ENCODE measurements at places on chromosomes 11 and 22. TPM values are rescaled to one million over a fixed set of nuclear protein-coding genes. Genes with fewer than 3 reads are reported as not detected.

Gene SCGB1D2
- total RNA-seq = not detected

Gene SLC22A8
- total RNA-seq = not detected

Gene SMC1B
- 5.3 TPM for total RNA-seq

Gene PLXNB2
- total RNA-seq = 262 TPM

GRCh38 chr11:105903113-105903512, 118.9 kb downstream of the MSANTD4 start:
- H3K27me3 ChIP-seq = no peaks in the 10 kb centered on the region
- no peak overlapping the region for H3K27ac ChIP-seq
- DNase-seq = no peak
- H3K36me3 ChIP-seq = no peaks in the 10 kb centered on the region
- H3K4me1 ChIP-seq = no peaks in the 10 kb centered on the region

DNA sequence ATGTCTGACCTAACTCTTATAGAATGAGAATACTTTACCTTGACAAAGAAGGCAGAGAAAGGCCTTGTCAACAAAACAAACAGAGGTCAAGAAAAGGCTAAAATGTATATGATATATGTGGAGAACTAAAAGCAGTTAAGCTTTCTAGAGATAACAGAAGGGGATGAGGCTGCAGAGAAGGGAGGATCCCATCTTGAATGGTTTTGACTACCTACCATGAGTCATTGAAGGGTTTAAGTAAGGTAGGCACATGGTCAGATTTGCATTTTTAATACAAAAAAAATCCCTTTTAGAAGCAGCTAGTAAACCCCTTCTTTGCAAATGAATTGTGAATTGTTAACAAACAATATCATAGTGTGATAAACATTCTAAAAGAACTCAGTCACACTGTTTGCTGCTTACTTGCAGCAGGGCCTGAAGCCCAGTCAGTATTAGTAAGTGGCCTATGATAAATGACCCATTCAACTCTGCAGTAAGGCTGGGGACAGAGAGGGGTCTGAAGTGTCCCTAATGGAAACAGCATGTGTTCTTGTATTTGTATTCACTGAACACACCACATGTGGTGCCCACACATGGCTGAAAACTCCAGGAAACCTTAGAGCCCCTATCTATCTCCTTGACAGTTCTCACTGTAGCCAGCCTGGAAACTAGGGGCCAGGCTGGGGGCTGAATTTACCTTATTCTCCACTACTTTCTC, 328.8 kb upstream of the PITPNB start:
- no peak overlapping the region for H3K27ac ChIP-seq
- no peak overlapping the region for H3K4me3 ChIP-seq
- H3K36me3 ChIP-seq = no peaks in the 10 kb centered on the region
- H3K27me3 ChIP-seq = no peaks in the 10 kb centered on the region
- H3K4me1 ChIP-seq = peaks cover 12% of the 10 kb centered on the region
- DNase-seq = no peak

DNA sequence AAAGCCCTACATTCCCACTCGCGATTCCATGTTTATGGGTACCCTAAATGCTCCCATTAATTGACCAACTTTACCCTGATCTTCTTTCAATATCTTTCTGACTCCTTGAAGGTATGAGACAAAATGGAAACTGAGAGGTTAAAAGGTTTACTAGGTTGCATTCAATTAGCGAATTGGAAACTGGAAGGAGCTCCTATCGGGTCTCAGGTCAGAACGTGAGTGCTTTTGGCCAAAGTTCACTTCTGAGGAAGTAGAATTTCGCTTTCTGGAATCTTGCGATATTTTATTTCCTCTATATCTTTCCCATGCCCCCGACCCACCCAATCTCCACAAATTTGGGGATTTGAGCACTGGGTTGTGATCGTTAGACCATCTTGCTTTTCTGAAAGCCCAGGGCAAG, 2.6 kb downstream of the EHF start:
- H3K4me3 ChIP-seq = no peak overlapping the region
- H3K27me3 ChIP-seq = no peaks in the 10 kb centered on the region
- no peak for DNase-seq
- no peak overlapping the region for H3K27ac ChIP-seq
- no peaks in the 10 kb centered on the region for H3K36me3 ChIP-seq
- no peaks in the 10 kb centered on the region for H3K4me1 ChIP-seq

GRCh38 chr11:77046060-77046501, 11.9 kb downstream of the B3GNT6 start:
- no peaks in the 10 kb centered on the region for H3K36me3 ChIP-seq
- H3K4me1 ChIP-seq = peaks cover 9% of the 10 kb centered on the region
- no peak overlapping the region for H3K27ac ChIP-seq

- H3K36me3 ChIP-seq = no peaks in the 10 kb centered on the region
- peak overlapping the region; percentile 83 for H3K27ac ChIP-seq
- peak; percentile 59 for DNase-seq
- peaks cover 20% of the 10 kb centered on the region for H3K4me1 ChIP-seq
Measured at GRCh38 chr22:33476206-33476605, 418.0 kb upstream of the SYN3 start.

DNA sequence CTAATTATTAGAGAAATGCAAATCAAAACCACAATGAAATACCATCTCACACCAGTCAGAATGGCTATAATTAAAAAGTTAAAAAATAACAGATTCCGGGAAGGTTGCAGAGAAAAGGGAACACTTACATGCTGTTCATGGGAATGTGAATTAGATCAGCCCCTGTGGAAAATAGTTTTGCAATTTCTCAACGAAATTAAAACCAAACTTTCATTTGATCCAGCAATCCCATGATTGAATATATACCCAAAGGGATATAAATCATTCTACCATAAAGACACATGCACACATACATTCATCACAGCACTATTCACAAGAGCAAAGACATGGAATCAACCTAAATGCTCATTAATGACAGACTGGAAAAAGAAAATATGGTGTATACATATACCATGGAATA, 32.5 kb downstream of the NOX4 start:
- no peaks in the 10 kb centered on the region for H3K27me3 ChIP-seq
- DNase-seq = no peak
- no peak overlapping the region for H3K4me3 ChIP-seq
- no peaks in the 10 kb centered on the region for H3K36me3 ChIP-seq
- no peaks in the 10 kb centered on the region for H3K4me1 ChIP-seq

Gene PANX3
- total RNA-seq = not detected

GRCh38 chr22:34950489-34950888, 115.5 kb upstream of the ISX start:
- no peak overlapping the region for H3K27ac ChIP-seq
- no peak for DNase-seq
- no peak overlapping the region for H3K4me3 ChIP-seq
- no peaks in the 10 kb centered on the region for H3K36me3 ChIP-seq
- no peaks in the 10 kb centered on the region for H3K27me3 ChIP-seq

- H3K27me3 ChIP-seq = no peaks in the 10 kb centered on the region
- H3K4me3 ChIP-seq = no peak overlapping the region
- H3K4me1 ChIP-seq = peaks cover 8% of the 10 kb centered on the region
- DNase-seq = no peak
Measured at GRCh38 chr22:27754247-27754887, 47.2 kb downstream of the MN1 start.

GRCh38 chr22:16960884-16961249, 47.2 kb downstream of the GAB4 start:
- no peak overlapping the region for H3K27ac ChIP-seq
- no peak overlapping the region for H3K4me3 ChIP-seq
- no peaks in the 10 kb centered on the region for H3K27me3 ChIP-seq

GRCh38 chr11:73141031-73141308, 1.1 kb downstream of the FCHSD2 start:
- peak overlapping the region; percentile 96 for H3K4me3 ChIP-seq
- H3K4me1 ChIP-seq = peaks cover 28% of the 10 kb centered on the region
- no peaks in the 10 kb centered on the region for H3K36me3 ChIP-seq
- no peaks in the 10 kb centered on the region for H3K27me3 ChIP-seq
- H3K27ac ChIP-seq = peak overlapping the region; percentile 72

Gene OR6A2
- not detected for total RNA-seq

- no peaks in the 10 kb centered on the region for H3K36me3 ChIP-seq
- H3K4me1 ChIP-seq = no peaks in the 10 kb centered on the region
- H3K4me3 ChIP-seq = no peak overlapping the region
- no peak overlapping the region for H3K27ac ChIP-seq
- H3K27me3 ChIP-seq = no peaks in the 10 kb centered on the region
Measured at GRCh38 chr11:128261011-128261421, 326.3 kb downstream of the ETS1 start.

GRCh38 chr11:130139401-130139800, 20.2 kb upstream of the ST14 start:
- DNase-seq = no peak
- peaks cover 19% of the 10 kb centered on the region for H3K36me3 ChIP-seq
- peaks cover 25% of the 10 kb centered on the region for H3K4me1 ChIP-seq
- no peak overlapping the region for H3K4me3 ChIP-seq
- H3K27me3 ChIP-seq = no peaks in the 10 kb centered on the region

- H3K36me3 ChIP-seq = no peaks in the 10 kb centered on the region
- no peaks in the 10 kb centered on the region for H3K27me3 ChIP-seq
- no peak overlapping the region for H3K27ac ChIP-seq
- peak overlapping the region; percentile 87 for H3K4me3 ChIP-seq
- no peaks in the 10 kb centered on the region for H3K4me1 ChIP-seq
Measured at GRCh38 chr22:20319041-20319744, 667 bp downstream of the DGCR6L start.

DNA sequence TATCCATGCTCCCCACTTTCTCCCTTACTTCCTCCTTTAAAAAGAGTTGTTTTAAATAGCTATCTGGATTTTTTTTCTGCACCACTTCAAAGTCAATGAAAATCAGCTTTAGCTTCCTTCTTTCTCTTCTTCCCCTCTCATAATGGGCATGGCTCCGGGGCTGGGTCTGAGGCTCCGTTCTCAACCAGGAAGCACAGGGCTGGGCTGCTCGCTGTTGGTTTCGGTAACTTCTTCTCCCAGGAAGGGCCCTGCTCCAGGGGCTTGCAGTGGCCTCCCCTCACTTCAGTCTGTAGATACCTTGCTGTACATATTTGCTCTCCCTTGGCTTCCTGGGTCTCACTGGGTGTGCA, 23.8 kb downstream of the MICAL2 start:
- H3K4me1 ChIP-seq = peaks cover 41% of the 10 kb centered on the region

DNA sequence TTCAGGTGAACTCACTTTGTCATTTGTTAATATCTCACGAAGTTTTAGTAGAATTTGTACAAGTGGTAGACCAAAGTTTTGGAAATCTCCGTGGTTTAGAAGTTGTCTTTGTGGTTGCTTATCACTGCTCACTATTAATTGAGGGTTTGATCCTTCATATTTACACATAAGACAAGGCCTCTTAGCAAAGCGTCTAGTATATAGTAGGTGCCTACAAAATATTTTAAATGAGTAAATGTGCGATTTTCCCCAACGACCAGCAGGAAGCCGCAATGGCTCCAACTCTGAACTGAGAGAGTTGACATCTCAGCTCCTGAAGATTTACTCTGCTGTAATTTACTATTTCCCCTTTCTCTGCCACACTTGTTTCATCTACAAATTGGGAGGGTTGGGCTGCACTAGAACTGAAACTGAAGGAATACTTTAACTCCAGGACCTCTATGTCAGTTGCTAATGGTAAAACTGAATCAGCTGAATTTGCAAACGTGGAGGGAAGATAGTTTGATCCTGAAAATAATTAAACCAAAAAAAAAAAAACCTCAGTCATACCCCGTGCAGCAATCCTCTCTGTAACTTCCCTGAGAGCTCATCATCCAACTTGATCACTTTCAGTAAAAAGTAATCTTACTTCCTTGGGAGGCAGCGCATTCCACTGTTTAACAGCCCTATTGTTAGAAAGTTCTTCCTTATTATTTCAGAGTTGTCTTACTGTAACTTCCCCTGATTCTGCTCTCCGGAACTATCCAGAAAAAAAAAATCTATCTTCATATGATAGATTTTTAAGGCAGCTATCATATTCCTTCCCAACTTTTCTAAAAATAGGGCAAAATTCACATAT, 1.3 kb upstream of the SBF2 start:
- no peaks in the 10 kb centered on the region for H3K27me3 ChIP-seq
- DNase-seq = no peak
- no peaks in the 10 kb centered on the region for H3K36me3 ChIP-seq
- peak overlapping the region; percentile 74 for H3K27ac ChIP-seq
- H3K4me1 ChIP-seq = peaks cover 5% of the 10 kb centered on the region
- H3K4me3 ChIP-seq = peak overlapping the region; percentile 88

GRCh38 chr22:35563211-35563610, 22.6 kb downstream of the RASD2 start:
- no peaks in the 10 kb centered on the region for H3K27me3 ChIP-seq
- H3K36me3 ChIP-seq = no peaks in the 10 kb centered on the region
- no peak overlapping the region for H3K4me3 ChIP-seq
- DNase-seq = no peak
- H3K4me1 ChIP-seq = peaks cover 11% of the 10 kb centered on the region
- H3K27ac ChIP-seq = no peak overlapping the region

DNA sequence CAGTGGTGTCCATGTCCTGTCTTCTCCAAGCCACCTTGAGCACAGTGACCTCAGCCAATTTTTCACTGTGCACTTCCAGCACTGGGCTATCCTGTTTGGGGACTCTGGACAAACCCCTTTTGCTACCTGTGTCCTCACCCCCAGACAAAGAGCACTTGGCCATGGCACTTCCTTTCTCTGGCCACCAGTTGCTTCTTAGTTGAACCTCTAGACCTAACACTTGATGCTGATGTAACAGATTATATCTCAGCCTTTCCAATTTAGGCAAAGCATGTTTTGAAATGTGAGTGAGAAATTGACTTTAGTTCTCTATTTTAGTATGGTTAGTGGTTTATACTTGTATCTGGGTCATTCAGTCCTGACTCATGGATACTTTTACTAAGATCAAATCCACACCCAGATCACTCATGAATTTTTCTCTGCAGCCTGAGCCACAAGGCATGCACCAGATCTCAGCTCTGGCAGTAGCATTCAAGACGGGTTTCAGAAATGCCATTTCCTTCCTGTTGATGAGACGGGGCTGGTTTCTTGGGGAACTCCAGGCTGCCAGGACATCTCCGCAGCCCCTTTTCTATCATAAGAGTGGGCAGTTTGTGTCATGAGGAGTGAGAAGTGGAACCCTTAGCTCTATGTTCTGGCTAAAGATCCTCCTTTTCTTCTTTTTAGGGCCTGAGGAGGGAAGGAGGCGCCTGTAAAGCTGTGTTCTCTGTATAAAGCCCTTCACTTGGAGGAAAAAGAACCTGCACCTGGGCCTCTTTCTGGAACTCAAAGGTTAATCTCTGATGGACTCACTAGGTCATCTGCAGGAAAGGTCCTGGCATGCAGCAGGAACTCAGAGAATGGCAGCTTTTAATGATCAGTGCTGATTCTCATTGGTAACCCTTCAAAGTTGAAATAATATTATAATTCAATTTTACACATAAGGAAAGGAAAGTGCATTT, 185.6 kb upstream of the TENM4 start:
- H3K4me1 ChIP-seq = peaks cover 16% of the 10 kb centered on the region
- no peak for DNase-seq
- no peaks in the 10 kb centered on the region for H3K36me3 ChIP-seq
- H3K27me3 ChIP-seq = no peaks in the 10 kb centered on the region
- H3K4me3 ChIP-seq = no peak overlapping the region

GRCh38 chr11:36116161-36116560, 172.3 kb downstream of the LDLRAD3 start:
- no peaks in the 10 kb centered on the region for H3K4me1 ChIP-seq
- H3K36me3 ChIP-seq = no peaks in the 10 kb centered on the region
- H3K27me3 ChIP-seq = no peaks in the 10 kb centered on the region
- H3K27ac ChIP-seq = no peak overlapping the region

All from Caco-2 (cell line).